ENCODE measurements at places on chromosomes 6 and 20.

GRCh38 chr20:58973866-58974265, 7.2 kb upstream of the NELFCD start:
- no peak for DNase-seq

DNA sequence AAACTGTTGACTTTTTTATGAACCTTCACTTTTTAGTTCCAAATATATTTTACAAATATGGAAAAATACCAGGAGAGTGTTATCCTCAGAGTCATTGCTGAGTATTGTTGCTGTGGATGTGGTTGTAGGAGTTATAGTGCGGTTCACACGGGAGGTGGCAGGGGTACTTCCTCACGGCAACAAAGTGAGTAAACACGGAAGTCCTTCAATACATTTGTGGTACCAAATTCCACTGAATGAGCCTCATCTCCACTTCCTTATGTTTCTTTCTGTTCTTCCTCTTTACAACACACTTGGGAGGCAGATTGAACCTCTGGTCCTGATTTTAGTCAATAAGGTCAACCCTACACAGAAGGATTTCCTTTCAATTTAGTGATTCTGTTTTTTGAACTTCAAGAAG, 371.8 kb downstream of the BTBD3 start:
- DNase-seq, result no peak

DNA sequence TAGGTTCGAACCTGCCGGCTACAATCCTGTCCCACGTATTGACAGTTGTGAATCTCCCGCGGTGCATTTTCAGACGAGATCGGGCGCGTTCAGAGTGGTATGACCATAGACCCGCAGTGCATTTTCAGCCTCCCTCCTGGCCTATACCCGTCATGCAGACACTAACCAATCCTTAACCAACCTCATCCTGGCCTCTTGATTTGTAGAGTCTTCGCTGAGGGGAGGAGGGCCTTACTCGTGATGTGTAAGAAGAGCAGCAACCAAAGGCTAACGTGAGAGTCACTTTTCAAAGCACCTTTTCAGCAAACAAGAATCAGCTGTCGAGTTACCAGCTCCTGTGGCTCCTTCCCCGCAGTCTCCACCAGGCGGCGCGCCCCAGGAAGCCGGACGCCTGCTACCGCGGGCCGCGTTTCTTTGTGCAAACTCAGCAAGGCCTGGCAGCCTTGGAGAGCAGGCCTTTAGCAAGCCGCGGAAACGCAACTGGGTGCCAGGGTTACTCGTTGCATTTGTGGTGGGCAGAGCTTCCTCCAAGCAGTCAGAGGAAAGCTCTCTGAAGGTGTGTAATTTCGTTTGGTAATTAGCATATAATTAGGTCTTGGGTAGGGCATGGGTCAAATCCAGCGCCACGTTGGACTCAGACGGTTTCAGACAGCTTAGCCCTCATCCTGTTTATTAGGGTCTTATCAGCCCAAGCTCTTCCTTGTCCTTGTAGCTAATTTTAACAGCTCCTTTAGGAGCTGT, 139.8 kb downstream of the OR2B2 start:
- DNase-seq, result peak; percentile 89

GRCh38 chr20:4999788-5000187, 1.5 kb downstream of the SLC23A2 start:
- DNase-seq, result no peak

- no peak for DNase-seq
These were observed at the start of gene GRM4 for GRCh38 chr6:34146021-34146782. Gene GRM4 (minus strand): TSS chr6:34146087. CDS start chr6:34133496, 12,591 bp downstream.

DNA sequence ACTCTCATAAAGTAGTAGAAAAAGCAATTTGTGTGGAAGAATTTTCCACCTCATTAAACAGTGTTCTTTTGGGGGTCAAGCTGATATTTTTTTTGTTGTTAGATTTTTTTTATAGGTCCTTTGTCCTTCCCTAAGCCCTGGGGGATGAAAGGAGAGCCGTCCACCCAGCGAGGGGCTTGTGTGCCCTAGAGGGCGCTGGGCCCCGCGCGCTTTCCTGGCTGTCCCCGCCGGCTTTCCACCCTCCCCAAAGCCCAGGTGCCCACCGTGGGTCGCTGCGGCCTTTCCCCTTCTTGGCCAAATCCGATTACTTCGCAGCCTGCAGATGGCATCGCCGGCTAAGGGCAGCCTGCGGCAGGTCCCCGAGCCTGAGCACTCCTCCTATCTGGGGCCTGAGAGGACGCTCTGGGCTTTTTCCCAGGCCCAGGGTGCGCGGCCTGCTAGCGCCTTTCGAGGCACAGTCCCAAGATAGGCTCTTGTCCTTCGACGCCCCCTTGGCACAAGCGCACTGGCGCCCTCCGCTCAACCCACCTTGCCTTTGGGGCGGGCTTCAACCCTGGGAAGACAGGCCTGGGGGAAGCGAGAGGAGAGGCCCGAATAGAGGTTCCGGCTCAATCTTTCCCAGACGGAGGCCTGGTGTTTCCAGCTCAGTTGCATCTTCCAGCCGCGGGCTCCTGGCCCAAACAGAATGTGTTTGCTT, 33.6 kb downstream of the TFAP2A start:
- no peak for DNase-seq

GRCh38 chr6:116127771-116128493, 2.0 kb upstream of the COL10A1 start:
- DNase-seq, result no peak

GRCh38 chr6:42068173-42068572, 17.8 kb downstream of the TAF8 start:
- DNase-seq, result no peak

- DNase-seq, result no peak
These were observed 128.7 kb upstream of the CST7 start for GRCh38 chr20:24820345-24820744.

GRCh38 chr6:142647449-142648035, 297.4 kb downstream of the HIVEP2 start:
- DNase-seq, result no peak

DNA sequence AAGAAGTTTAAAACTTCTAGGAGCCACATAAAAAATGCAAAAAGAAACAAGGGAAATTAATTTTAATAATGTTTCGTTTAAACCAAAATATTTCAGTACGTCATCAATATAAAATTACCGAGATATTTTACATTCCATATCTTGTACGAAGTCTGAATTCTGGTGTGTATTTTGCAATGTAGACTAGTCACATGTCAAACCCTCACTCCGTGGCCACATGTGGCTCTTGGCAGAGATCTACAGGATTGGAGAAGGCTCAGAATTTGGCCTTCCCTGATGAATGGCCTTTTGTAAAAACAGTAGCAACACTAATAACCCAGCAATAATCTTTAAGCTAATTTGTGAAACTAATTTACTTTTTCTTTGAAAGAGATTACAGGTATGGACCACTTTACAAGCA, 217.1 kb downstream of the PRL start:
- no peak for DNase-seq

- DNase-seq, result no peak
These were observed 40.2 kb downstream of the FOXP4 start for GRCh38 chr6:41586252-41587007.

Data from neural crest cell (in vitro differentiated cells).